IPS DF 6.9 (cell line): ENCODE measurements at places on chromosomes 5 and 9.
A peak's percentile ranks its signal among the peaks of the same experiment; 100 is the strongest.

- no peak for DNase-seq
These were observed 226.4 kb downstream of the PCSK5 start for GRCh38 chr9:76116913-76117312.

DNA sequence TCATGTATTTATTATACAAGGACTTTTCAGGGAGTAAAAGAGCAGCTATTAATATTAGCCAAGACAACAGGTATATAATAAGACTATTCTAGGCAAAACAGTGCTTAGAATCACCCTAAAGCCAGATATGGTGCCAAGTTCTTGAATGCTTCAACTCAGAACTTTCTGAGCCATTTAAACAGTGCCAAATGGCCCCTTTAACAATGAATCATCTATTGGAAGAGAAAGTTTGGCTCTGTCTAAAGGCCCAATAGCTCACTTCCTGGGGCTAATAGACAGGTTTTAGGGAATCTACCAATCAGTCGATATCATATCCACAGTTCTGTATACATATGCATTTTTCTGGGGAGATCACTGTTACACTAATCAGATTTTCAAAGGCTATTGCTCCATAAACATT is 42.9 kb downstream of the ZNF474 start:
- DNase-seq, result no peak

- no peak for DNase-seq
These were observed 18.3 kb upstream of the HSDL2 start for GRCh38 chr9:112361601-112362000.

GRCh38 chr9:69115621-69116020 is 58.5 kb upstream of the TJP2 start:
- DNase-seq, result no peak

DNA sequence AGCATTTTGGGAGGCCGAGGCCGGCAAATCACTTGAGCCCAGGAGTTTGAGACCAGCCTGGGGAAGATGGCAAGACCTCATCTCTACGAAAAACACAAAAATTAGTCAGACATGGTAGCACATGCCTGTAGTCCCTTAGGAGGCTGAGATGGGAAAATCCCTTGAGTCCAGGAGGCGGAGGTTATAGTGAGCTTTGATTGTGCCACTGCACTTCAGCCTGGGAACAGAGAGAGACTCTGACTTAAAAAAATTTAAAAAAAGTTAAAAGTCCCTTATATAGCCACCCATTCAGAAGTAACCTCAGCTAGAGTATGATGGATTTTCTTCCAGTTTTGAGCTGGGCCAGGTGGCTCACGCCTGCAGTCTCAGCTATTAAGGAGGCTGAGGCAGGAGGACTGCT is 72.4 kb downstream of the UGCG start:
- DNase-seq, result no peak

DNA sequence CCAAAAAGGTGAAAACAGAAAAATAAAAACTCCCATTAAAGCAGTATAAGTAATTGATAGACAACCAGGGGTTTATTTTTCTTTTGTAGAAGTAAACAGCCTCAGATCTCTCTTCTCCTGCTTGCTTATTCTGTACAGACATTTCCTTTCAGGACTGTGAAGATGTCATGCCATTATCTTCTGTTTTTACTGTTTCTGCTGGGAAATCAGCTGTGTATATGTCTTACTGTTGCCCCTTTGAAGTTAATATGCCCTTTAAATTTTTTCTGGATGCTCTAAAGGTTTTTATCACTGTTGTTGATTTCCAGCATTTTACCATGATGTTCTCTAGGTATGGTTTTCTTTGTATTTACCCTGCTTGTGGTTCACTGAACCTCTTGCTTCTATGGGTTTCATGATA is 199.5 kb downstream of the NXNL2 start:
- no peak for DNase-seq

GRCh38 chr5:75975496-75975895 is 107.7 kb upstream of the SV2C start:
- DNase-seq, result no peak

DNA sequence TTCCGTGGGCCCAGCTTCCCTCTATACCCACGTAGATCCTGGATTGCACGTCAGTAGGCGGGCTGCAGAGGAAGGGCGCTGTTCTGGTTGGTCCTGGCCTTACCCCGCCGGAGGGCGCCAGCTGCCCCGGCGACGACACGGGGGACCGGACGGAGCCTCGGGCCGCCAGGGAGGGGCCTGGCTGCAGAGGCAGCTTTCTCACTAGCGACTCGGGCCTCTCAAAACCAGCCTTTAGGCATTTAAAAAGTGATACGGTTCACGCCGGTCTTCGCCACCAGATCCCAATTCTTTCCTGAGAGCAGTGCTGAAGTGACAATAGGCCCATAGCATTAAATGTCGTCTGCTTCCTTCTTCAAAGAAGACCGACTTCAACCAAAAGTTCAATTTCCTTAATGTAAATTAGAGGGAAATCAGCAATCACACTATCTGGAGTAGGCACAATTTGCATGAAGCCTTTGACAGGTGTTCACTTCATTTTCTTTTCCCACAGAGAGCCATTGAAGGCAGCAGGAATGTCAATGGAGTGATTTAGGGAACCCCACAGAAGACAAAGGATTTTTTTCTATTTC is 17.6 kb upstream of the UBE2D2 start:
- DNase-seq, result no peak

DNA sequence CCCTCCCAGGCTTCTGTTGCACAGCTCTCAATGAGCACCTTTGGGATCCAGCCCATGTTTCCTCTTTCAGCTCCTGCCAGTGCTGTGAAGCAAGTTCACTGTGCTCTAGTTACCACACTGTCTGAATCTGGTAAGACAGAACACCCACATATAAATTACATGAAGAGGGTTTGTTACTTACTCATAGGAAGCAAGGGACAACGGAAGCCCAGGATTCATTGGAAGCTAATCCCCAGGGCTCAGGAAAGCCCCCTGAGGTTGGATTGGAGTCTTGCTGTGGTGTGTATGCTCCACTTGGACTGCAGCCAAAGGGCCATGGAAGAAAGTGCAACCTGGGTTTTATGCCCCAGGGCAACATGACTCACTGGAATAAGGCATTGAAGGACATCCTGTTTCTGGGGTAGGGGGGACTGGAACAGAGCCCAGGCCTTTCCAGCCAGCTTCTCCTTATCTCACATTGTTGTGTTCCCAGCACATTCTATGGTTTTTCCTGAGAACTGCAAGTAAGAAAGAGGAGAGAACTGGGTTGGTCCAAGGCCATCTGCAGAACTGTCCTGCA is 15.6 kb upstream of the CLK4 start:
- no peak for DNase-seq

- DNase-seq, result peak; percentile 97
These were observed 49.2 kb downstream of the TIMD4 start for GRCh38 chr5:156913719-156914370.

- DNase-seq, result no peak
These were observed 88.4 kb upstream of the ADRA1B start for GRCh38 chr5:159827861-159828260.

DNA sequence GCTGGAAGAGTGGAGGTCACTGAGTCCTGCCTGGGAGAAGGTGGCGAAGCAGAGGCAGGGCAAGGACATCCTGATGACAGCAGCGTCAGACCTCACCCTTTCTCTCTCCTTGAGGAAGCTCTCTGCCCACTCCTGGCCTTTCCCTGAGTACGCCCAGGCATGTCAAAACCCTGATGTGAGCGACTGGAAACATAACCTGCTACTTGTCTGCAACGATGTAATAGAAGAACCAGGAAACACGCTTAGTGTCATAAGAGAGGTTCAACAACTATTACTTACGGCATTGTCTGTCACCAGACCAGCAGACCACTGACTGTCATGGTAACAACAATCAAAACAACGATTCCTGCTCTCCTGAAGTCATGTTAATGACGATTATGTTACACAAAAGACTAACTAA is 152.4 kb downstream of the ACTL7B start:
- DNase-seq, result no peak

- DNase-seq, result no peak
These were observed 341.7 kb upstream of the TYRP1 start for GRCh38 chr9:12351293-12352044.

GRCh38 chr9:109906766-109907382 is 126.9 kb downstream of the PALM2AKAP2 start:
- no peak for DNase-seq

- no peak for DNase-seq
These were observed 63.0 kb downstream of the EXOSC2 start for GRCh38 chr9:130756455-130757152.

GRCh38 chr9:88387552-88388202 is 567 bp upstream of the SPIN1 start:
- no peak for DNase-seq

- DNase-seq, result no peak
These were observed 5.2 kb downstream of the GABRP start for GRCh38 chr5:170788626-170789304.

GRCh38 chr9:79895232-79895631 is 323.5 kb downstream of the TLE4 start:
- DNase-seq, result no peak

- DNase-seq, result no peak
These were observed 43.3 kb downstream of the DOCK8 start for GRCh38 chr9:257957-258356.

GRCh38 chr5:169411786-169412430 is 111.0 kb upstream of the SLIT3 start:
- no peak for DNase-seq

DNA sequence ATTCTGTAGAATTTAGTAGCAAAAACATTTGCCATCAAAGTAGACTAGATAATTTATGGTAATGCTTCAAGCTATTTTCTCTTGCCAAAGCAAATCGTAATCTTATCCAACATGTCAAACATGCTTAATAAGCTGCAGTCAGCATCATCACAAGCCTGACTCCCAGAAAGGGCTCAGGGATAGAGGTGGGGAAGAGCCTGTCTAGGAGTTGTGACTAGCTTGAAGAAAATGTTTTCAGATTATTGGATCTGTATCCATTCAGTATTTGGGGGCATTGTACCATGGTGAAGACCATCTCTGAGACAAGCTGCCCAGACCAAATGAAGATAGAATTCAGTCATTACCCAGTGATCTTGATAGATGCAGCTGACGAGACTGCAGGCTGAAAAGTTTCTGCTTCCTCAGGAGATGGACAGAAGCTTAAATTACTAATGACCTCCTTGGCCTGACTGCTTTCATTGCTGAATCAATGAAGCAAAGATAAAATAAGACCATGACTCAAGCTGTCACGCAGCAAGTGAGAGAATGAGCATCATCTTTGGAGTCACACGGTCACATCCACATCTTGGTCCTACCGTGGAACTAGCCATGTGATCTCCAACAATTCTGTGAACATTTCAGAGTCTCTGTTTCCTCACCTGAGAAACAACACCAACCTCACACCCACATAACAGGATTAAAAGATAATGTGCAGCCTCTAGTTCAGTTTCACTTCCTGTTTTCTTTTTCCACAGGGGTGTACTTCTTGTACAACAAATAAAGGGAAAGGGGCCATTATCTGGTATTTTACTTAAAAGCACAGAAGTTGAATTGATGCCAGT is 9.4 kb downstream of the ERAP2 start:
- DNase-seq, result no peak

GRCh38 chr9:117184173-117184572 is 230.7 kb downstream of the ASTN2 start:
- DNase-seq, result no peak

DNA sequence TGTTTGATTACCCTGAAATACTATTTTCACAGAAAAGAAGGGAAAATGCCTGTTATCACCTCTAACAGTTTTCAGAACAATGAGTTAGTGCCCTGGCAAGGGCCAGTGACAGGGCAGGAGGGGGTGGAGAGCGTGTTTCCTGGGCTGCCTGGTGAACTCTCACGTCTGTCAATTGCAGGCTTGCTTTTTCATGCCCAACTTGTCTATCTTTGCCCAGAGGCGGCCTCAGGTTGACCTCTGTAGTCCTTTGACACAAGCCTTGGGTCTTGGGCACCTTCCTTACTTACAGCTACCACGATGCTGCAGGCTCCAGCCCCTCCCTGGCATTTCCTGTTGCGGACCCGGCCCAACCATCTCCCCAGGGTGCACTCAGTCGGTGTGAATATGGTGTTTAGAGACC is 2.2 kb upstream of the CEL start:
- DNase-seq, result no peak

DNA sequence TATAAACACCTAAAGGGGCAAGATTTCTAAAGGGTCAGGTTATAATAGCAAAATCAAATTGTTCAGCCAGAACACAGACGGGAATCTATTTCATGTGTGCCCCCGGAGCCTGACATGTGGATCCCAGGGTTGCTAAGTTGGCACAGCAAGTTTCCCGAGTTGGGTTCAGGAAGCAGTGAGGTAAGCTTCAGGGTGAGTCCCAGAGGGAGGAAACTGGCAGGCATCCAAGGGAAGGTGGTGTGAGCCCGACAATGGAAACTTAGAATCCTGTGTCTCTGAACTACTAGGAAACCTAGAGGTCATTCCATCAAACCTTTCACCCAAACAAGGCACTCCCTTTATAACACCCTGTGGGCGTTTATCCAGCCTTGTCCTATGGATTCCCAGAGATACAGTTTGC is 98.4 kb downstream of the ADRB2 start:
- DNase-seq, result no peak

DNA sequence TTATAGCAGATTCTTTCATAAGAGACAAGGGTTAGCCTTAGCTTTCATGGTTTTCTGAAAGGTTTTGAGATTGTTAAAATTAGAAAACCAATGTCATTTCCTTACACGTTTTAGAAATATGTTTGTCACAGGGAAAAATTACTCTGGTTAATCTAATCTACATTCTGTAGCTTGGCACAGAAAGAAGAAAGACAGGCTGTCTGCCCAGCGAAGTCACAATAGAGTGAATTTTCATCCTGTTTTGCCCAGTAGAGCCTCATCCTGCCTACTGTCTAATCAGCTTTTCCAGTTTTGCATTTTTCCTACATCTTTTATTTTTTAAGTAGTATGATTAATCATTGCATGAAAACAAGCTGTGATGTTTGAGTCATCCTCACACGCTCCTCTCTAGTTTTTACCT is 688.8 kb downstream of the MTRR start:
- DNase-seq, result no peak

DNA sequence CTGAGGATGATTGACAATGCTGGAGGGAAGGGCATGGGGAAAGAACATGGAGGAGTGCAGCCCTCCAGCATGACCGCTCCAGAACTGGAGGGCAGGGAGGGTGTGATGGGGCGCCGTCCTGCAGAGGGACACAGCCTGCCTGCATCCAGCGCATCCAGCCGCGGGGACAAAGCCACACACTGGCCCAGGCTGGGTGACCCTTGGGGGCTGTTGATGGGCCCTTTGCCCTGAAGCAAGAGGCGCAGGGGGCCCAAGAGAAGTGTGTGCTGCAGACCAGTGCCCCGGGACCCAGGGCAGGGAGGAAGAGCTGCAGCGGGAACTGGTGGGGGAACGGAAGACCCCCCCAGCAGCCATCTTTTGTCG is 169.8 kb upstream of the PPP1R26 start:
- no peak for DNase-seq
